ENCODE measurements at places on chromosomes 4 and X.

DNA sequence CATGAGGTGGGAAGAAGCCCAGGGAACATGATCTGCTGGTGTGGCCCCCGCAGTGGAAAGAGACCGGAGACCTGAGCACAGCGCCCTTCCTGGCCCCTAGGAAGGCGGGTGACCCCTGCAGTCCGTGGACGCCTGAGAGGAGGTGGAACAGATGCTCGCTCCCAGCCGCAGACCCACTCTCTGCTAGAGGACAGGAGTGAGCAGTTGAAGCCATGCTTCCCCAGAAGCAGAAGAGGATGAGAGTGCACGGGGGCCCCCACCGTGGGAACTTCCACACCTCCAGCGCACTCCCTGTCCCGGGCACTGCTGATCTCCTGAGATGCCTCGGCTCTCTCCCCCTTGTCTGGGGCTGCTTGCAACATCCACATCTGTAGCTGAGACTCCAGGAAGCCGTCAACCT is 62.2 kb downstream of the GPR143 start:
- no peak for DNase-seq

GRCh38 chr4:172352356-172352755 is 539.2 kb downstream of the GALNTL6 start:
- no peak for DNase-seq

- DNase-seq = no peak
Measured at GRCh38 chr4:176286728-176287127, 17.7 kb upstream of the ASB5 start.

- no peak for DNase-seq
Measured at GRCh38 chrX:120456973-120457372, 12.1 kb downstream of the LAMP2 start.

GRCh38 chr4:42906891-42907759 is 14.6 kb downstream of the GRXCR1 start:
- no peak for DNase-seq

- no peak for DNase-seq
Measured at GRCh38 chrX:78957049-78957767, 12.0 kb downstream of the P2RY10 start.

DNA sequence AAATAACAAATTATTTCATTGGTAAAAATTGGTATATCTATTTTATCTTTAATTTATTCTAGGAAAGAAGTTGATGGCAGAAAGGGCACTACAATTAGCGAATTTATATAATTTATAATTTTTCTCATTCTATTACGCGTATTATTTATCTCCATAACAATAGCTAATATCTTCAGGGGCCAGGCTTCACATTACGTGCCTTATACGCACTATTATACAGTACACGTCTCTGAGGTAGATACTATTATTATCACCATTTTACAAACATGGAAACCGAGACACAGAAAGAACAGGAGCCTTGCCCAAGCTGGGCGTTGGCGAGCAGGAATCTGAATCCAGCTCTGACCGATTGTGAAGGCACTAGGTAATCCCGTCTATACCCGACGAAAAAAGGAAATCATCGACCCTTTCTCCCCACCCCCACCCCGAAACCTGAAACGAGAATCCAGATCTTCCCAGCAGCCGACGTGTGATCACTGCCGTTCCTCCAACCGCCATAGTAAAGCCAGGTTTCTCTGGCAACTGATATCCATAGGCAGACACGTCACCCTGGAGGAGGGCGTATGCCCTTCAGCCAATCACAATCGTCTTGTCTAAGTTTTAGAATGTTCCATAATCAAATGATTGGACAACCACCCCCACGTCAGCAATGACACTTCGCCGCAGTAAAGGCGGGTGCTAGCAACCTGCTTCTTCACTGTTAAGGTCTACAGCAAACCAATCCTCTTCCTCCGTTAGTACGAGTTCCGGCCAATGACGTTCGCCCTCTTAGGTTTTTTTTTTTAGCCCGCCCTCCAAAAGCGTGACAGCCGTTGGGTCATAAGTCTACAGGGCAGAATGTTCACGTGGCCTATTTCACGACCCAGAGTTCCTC is at the start of gene MORF4L2:
Gene MORF4L2 (minus strand): TSS at position 501 of the 874 bp plus-strand sequence. CDS start 9,672 bp downstream, outside the sequence.
- DNase-seq = no peak
